ENCODE measurements at places on chromosomes 4 and X.

- DNase-seq = no peak
- no peaks in the 10 kb centered on the region for H3K36me3 ChIP-seq
- H3K4me1 ChIP-seq = no peaks in the 10 kb centered on the region
Observed at GRCh38 chrX:46279214-46279924, 265.9 kb downstream of the ZNF674 start.

DNA sequence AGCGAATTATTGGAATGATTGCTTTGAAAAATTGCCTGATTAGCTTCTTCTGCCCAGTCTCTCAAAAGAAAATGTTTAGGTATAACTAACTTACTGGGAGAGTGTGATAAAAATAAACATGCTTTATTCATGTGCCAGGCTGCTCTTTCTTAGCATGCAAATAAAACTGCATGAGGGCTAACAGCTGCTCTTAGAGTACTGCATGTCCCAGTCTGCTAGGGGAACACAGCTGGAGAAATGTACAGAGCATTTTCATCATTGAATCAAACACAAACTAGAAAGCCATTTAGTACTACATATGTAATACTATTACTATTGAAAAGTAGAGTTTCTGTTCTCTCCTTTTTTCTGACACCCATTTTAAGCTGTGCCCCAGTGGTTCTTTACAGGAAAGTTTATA, 726.0 kb downstream of the GRID2 start:
- H3K4me1 ChIP-seq = no peaks in the 10 kb centered on the region
- DNase-seq = no peak
- H3K27ac ChIP-seq = no peak overlapping the region

- no peaks in the 10 kb centered on the region for H3K27me3 ChIP-seq
- H3K4me1 ChIP-seq = no peaks in the 10 kb centered on the region
- H3K4me3 ChIP-seq = no peak overlapping the region
- H3K36me3 ChIP-seq = no peaks in the 10 kb centered on the region
- DNase-seq = no peak
- no peak overlapping the region for H3K27ac ChIP-seq
Observed at GRCh38 chr4:150366487-150366999, 215.4 kb upstream of the MAB21L2 start.

DNA sequence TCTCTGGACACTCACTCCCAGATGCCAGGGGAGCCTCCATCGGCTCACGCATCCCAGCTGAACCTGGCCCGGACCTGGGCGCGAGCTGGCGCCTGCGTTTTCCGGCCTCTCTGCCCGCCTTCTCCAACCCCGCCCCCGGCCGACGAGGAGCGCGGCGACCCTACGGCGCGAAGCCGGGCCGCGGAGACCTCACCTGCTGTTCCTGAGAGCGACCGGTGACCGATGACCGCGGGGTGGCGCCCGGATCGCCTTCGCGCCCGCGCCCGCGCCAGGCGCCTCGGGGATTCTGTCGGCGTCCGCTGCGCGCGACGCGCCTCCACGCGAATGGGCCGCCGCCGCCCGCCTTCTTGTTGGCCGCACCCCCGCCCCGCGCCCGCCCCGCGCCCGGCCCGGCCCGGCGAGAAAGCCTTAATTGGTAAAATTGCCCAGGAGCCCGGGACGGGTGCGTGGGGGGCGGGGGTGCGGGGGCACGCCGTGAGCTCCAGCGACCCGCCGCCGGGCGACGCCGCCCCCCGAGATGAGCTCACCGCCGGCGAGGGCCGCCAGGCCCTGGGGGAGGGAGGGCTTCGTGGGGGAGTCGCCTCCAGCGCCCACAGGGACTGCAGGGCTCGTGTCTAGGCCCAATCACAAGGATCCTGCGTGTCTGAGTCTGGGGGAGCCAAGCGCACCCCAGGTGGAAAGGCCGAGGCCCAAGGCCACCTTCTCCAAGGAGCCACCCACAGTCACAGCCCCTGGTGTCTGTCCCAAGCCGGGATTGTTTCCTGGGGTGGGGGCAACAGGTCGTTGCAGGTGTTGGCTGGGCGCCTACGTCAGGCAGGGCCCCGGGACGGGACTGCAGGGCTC, at the start of gene FLNA:
Gene FLNA (minus strand): TSS at position 322 of the 843 bp plus-strand sequence. CDS start 3,389 bp downstream, outside the sequence.
- H3K27me3 ChIP-seq = no peaks in the 10 kb centered on the region
- H3K4me3 ChIP-seq = no peak within 1 kb of the TSS
